T follicular helper cell (primary cell): ENCODE measurements at places on chromosomes 3 and 15.

DNA sequence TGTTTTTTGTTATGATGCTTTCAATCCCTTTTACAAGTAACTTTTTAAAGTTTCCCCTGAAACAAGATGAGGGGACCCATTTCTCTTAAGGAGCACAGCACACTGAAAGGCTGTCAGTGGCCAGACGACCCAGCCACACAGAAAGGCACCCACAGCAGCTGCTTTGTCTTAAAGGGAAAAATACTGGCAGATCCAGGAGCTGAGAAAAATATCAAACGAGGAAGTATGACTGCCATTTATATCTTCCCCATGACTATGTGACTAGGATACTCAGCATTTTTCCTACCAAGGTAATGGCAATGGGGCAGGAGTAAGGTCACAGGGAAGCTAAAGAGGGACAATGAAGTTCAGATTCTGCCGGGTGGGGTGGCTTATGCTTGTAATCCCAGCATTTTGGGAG lies 15.9 kb downstream of the ABCC5 start:
- no peak for DNase-seq

GRCh38 chr3:157469561-157470294 lies 33.1 kb downstream of the PTX3 start:
- DNase-seq: no peak

DNA sequence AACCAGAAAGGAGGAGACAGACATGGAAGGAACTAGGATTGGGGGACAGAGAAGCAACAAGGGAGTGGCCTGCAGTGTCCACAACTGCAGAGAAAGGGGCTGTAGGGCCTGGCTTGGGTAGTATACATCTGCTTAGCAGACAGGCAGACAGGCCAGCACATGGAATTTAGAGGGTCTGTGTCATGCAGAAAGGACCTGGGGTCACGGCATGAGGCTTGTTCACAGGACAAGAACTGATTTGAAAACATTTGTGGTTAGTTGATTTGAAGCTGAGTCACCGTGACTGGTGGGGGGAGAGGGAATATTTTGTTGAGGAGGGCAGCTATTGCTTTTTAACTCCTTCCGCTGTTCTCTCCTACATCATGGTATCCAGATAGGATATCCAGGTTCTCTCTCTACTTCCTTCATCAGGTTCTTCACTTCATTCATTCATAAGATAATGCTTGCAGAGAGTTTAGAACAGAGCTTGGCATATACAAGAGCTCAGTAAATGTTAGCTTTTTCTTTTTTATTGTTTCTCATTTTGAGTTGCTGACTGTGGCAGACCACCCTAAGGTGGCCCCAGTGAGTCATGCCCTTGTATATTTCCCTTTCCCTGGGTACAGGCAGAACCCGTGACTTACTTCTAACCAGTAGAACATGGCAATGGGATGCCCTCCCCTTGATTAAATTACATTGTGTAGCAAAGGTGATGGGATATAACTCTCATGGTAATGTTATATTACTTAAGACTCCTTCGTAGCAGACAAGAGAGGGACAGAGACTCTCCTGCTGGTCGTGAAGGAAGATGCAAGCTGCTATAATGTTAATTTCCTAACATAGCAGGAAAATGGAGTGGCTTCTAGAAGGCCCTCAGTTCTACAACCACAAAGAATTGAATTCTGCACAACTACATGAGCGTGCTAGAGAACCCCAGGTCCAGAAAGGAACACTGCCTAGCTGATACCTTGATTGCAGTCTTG lies 95.0 kb upstream of the NMNAT3 start:
- DNase-seq: no peak

DNA sequence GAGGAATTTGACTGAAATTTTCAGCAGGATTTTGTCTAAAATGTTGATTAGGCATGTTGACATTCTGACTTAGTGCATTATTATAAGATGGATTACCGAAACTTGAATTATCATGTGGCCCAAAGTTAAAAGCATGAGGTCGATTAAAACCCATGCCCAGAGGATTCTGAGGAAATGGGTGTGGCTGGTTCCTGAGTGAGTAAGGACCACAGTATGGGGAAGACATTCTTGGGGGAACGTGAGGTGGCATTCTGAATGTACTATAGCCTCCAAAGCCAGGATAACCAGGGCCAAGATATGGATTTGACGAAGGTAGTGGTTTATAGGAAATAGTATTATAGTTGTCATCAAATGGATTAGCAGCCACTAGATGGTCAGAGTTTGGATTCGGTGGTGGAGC lies 38.7 kb upstream of the DNAAF4 start:
- no peak for DNase-seq

DNA sequence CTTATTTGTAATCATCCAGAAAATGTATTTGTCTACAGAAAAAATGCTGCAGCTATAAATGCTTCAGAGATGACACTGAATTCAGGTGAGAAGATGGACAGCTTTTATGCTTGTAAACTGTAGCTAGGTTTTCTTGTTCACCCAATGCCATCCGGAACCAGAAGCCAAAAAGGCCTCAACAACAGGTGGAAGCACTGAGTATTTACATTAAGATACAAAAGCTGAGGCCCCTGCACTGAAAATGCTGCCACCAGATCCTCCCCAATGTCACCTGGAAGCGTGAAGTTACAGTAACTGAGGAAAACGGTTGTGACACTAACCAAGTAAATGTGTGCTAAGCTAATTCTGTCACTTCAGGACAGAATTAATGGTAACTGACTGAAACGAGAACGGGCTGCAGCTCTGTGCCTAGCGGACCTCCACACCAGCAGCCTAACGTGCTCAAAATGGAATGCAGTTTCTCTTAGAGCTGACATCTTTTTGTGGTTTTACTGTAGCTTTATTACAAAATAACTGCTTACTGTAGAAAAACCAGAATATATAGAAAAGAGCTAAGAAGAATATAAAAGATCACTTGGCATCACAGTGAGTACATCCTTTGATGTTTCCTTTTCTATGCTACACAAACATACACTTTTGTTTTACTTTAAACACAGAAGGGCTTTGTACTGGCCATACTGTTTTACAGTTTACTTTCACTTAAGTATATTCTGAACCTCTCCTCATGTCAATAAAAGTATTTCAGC lies 7.6 kb downstream of the CHSY1 start:
- DNase-seq: no peak

DNA sequence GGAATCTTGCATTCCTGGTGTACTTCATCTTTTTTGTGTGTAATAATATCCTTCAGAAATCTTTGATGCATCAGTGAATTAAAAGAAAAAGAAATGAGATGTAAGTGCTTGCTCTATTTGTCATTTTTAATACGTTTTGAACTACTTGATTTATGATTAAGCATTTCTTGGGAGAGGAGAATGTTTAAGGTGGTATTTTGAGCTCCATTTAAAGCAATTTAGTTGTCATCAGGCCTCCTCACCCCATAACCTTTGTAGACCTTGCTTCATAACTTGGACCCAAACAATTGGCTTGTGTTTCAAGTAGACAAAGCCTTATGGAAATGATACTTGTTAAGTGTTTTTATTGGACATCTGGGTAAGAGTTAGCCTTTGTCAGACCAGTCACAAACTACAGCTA lies 87.1 kb upstream of the VEPH1 start:
- no peak for DNase-seq

DNA sequence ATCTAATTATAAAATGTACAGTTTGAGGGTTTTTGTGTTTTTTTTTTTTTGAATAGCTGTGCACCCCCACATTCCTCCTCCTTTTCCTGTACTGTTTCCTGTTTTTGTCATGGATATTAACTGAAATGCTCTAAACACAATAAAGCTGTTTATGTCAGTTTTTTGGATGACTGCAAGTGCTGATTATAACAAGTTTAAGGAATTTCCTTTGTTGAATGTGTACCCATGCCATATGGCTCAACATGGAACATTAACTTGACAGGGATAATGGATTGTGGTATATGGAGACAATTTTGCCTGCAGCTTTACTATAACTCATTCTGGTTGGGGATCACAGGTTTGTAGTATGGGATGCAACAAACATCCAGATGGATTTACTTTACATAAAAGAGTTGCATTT lies 216.4 kb downstream of the TCF12 start:
- DNase-seq: no peak

GRCh38 chr3:98980915-98981596 lies 79.6 kb upstream of the DCBLD2 start:
- DNase-seq: no peak

DNA sequence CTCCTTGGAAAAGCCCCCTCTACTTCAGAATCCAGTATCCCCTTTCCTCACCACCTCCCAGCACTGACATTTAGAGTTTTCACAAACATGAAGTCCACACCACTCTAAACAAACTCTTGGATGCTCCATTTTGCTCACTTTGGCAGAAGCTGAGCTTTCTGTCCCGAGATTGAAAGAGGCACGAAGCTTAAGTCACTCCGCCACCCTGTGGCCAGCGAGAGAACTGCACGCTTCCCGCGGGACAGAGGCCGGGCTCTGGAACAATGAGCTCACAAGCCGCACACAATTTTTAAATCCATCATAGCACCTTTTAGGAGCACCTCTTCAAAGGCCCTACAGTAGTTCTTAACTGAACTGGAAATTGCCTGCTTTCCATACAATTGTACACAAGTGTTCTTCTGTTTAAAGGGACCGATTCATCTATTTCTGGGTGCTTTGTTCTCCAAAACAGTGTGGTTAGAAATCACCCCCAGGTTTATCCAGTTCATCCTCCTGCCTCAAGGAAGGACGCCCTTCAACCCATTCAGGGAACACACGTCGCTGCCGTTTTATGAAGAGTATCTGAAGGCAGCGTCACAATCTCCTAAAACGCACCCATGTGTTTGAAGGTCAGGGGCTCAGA lies 226.1 kb downstream of the VPS13C start:
- peak; percentile 54 for DNase-seq

DNA sequence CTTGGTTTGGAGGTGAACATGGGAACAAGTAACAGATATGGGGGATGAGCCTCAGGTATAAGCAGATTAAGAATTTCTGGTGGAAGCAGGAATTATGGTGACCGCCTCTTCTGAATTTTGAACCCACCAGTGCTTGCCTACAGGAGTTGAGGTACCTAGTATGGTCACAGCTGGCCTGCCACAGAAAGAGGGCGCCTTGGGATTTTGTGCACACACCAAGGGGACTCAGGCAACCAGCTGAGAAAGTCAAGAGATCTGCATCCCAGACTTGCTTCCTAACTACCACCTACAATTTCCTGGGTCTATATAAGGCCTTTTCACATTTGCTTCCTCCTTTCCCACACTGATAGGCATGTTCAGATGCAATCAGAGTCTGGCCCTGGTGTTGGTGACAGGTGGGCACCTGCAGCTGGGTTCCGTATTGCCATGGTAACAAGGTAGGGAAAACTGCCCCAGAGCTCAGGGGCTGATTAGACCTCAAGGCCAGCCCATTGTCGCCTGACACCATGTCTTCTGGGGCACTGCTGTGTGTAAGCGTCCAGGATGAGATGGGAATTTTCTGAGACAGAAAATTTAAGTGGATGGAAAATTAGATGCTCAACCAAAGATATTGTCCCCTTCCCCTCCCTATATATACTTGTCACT lies 75.9 kb upstream of the RASGRF1 start:
- no peak for DNase-seq

DNA sequence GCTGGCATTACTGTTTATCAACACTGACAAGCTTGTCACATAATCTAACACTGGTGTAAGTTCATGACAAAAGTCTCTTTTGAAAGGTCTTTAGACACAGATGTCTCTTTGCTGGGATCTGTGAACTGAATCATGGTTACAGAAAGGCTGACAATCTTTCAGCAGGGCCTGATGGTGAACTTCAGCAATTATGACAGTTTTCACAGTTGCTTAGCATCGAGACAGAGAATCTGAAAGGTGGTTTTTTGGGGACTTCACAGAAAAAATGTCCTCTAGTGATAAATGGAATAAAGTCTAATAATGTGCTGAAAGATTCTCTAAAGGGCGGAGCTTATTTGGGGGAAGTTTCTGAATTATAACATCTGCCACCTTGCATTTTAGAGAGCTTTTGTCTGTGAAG lies 32.3 kb downstream of the CLDN1 start:
- no peak for DNase-seq

GRCh38 chr15:87618203-87618725 lies 638.3 kb downstream of the NTRK3 start:
- no peak for DNase-seq

GRCh38 chr3:3295586-3295985 lies 116.1 kb upstream of the CRBN start:
- no peak for DNase-seq

DNA sequence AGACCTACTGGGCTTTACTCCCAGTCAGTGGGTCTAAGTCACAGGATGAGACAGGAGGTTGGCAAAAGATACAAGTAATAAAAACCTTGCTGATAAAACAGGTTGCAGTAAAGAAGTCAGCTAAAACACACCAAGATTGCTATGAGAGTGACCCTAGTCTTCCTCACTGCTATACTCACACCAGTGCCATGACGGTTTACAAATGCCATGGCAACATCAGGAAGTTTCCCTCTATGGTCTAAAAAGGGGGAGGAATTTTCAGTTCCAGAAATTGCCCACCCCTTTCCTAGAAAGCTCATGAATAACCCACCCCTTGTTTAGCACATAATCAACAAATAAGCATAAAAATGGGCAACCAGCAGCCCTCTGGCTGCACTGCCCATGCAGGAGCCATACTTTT lies 966.7 kb upstream of the ROBO1 start:
- DNase-seq: no peak

DNA sequence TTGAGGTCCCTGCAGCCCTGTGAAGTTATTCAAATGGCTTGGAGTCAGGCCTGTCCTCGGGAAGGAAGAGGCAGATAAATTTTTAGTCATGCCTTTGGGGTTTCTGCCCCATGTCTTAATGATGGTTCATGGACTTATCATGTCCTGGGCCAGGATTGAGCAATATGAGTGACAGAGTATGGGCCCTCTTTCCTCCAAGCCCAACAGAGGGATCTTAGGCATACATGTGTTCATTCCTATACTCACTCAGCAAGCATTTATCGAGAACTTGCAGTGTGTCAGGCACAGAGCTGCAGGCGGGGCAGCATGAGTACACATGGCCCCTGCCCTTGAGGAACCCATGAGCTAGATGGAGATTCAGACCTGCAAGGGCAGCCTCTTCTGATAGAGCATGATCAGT lies 6.2 kb downstream of the ESYT3 start:
- DNase-seq: no peak

DNA sequence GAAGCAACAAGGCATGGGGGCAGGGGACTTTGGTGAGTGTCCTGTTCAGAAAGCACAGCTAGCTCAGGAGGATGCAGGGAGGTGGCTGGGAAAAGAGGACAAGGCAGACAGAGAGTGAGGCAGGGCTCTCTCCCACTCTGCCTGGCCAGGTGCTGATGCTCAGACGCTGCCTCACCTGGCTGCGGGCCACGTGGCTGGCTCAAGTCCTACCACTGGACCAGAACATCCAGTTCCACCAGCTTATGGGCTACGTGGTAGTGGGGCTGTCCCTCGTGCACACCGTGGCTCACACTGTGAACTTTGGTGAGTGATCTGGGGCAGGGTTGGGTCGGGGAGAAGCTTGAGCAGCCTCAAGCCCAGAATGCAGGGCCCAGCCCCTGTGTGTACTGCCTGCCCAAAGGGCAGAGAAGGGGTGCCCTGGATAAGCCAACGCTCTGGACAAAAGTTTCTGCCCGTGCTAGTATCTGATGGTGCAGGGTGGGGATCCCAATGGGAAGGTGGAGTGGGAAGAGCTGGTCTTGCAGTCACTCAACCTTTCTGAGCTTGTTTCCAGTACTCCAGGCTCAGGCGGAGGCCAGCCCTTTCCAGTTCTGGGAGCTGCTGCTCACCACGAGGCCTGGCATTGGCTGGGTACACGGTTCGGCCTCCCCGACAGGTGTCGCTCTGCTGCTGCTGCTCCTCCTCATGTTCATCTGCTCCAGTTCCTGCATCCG lies 20.9 kb downstream of the NOX5 start:
- no peak for DNase-seq

- no peak for DNase-seq
These were observed 170.5 kb downstream of the SLCO3A1 start for GRCh38 chr15:92023965-92024364.

GRCh38 chr3:183515968-183516851 lies 39.3 kb downstream of the KLHL6 start:
- peak; percentile 41 for DNase-seq
